T-helper 17 cell (primary cell): ENCODE measurements at places on chromosomes 1 and 21.

DNA sequence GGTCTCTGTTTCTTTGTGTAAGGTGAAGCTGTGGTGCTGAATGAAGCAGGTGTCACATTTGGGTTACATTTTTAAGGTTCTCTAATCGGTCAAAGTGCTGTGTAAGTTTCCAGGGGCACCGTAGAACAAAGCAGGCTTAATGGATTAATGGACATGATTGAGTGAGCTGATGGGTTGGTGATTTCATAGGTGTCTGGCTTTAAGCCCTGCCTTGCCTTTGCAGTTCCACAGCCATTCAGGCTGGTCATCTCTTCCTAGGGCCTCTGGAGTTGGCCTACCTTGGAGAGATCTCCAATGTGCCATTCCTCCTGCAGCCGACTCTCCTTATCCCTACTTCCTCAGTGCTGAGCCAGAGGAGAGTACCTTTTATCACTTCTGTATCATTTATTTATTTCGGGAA lies 15.2 kb downstream of the GALNT2 start:
- no peak for DNase-seq

DNA sequence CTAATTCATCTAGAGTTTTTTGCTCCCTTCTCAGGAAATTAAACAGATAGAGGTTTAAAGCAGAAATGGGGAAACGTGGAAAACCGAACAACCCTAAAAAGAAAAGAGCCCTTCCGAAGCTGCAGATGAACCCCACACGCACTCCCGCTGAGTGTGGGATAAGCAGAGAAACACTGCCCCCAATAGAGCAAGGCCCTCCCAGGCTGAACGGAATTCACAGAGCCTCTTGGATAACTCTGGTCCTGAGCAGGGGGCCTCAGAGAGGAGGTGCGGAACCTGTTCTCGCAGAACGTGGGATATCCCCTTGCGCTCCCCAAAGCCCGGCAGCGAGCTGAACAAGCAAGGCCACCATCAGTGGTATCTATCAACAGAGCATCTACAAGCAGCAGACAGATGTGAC lies 44.9 kb downstream of the SSBP3 start:
- DNase-seq = no peak

DNA sequence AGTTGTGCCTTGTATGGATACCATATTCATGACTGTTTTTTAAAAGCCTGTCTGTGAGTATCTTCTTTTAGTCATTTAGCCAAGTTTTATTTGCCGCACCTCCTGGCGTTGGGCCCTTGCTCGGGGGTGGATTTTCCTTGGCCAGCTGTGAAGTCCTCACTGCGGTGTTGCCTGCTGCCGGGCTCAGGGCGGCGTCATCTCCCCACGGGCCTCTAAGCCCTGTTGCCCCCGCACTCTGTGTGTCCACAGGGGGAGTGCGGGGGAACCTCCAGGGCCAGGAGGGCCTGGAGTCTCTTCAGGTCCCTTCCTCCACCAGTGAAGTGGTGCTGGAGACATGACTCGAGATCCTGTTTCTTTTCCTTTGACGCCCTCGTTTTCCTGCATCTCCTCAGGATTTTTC lies 65.8 kb upstream of the DIP2A start:
- no peak for DNase-seq

DNA sequence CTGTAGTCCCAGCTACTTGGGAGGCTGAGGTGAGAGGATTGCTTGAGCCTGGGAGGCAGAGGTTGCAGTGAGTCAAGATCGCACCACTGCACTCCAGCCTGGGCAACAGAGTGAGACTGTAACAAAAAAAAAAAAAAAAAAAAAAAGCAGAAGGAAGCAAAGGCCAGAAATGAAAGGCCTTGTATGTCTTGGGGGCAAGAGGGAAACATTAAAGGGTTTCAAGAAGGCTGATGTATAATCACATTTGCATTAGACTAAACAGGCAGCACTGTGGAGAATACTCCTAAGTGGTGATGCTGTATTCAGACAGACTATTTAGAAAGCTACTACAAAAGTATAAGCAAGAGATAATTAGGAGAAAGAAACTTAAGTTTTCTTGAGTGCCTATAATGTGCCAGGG lies 10.4 kb downstream of the ANP32E start:
- no peak for DNase-seq

- no peak for DNase-seq
These were observed 48.7 kb downstream of the FHAD1 start for GRCh38 chr1:15295696-15296095.

DNA sequence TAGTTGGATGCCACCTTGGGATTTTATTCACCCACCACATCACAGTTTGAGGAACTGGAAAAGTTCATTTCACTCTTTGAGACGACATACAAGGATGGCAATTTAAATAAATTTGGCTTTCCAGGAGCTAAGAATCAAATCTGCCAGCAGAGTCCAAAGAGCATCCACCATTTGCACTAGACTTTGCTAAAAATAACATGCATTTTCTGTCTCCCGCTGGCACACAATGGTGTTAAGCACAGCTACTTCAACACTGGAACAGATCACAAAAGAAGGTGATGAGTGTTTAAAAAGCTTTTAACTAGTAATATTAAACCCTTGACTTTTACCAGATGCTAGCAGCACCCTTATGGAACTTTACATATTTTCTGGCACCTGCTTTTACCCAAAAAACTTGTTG lies 44.6 kb downstream of the MAEL start:
- no peak for DNase-seq

DNA sequence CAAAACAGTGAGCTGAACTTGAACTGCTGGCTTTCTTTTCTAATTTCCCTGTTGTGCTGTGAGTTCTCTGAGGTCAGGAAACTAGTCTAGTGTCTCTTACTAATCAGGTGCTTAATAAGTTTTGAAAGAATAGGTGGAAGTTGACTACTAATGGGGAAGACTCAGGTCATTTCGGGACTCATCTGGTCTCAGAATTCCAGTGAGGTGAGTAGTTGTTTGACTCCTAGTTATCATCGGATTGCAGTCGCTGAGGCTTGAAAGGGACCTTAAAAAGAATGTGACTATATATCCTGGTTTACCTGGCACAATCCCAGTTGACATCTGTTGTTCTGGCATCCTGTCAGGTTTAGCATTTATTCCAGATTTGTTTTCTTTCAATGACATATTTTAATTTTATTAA lies 81.4 kb upstream of the SPAG17 start:
- DNase-seq = no peak

GRCh38 chr1:58477390-58477789 lies 69.1 kb downstream of the OMA1 start:
- DNase-seq = no peak

- no peak for DNase-seq
These were observed 15.0 kb upstream of the H3-3A start for GRCh38 chr1:226047495-226047894.

DNA sequence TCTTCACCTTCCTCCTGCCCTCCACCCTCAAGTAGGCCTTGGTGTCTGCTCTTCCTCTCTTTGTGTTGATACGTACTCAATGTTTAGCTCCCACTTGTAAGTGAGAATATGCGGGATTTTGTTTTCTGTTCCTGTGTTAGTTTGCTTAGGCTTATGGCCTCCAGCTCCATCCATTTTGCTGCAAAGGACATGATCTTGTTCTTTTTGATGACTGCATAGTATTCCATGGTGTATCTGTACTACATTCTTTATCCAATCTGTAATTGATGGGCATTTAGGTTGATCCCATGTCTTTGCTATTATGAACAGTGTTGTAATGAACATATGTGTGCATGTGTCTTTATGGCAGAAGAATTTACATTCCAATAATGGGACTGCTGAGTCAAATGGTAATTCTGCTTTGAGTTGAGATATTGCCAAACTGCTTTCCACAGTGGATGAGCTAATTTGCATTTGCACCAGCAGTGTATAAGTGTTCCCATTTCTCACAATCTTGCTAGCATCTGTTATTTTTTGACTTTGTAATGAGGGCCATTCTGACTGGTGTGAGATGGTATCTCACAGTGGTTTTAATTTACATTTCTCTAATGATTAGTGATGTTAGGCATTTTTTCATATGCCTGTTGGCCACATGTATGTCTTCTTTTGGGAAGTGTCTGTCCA lies 272.7 kb downstream of the SDCCAG8 start:
- no peak for DNase-seq

DNA sequence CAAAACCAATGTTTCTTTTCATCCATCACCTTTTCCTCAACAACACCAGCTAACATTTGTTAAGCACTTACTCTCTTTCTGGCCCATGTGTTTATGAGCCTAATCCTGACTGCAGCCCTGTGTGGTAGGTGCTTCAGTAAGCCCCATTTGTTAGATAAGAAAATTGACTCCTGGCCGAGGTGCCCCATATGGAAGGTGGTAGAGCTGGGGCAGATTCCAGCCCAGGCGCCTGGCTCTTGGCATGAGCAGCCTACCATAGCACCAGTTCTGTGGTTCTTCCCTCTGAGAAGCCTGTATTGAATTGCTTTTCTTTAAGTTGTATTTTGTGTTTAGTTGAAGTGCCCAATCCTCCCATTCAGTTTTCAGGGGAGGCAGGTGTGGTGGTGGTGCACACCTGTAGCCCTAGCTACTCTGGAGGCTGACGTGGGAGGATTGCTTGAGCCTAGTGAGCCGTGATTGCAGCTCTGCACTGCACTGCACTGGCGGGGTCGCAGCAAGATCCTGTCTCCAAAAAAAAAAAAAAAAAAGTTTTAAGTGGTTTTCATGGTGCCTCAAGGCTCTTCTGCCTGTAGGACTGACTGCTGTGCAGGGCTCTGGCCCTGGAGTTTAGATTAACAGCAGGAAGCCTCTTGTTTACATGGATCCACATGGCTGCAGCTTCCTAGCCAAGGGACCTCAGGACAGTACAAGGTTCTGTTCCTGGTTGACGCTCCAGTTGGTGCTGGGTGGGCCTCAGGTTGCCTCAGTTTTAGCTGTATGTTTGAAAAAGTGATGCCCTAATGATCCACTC lies 125.9 kb downstream of the MRPS6 start:
- DNase-seq = no peak

- DNase-seq = no peak
These were observed 10.1 kb downstream of the FAM131C start for GRCh38 chr1:16063226-16063829.

GRCh38 chr1:198196630-198197029 lies 39.8 kb downstream of the NEK7 start:
- DNase-seq = no peak
